ENCODE measurements at places on chromosomes 11 and 22. TPM values are rescaled to one million over a fixed set of nuclear protein-coding genes. Genes with fewer than 3 reads are reported as not detected.

Gene CASP1
- 82.2 TPM for total RNA-seq

Gene MAJIN
- not detected for total RNA-seq

Gene KCNJ5
- 0.51 TPM for total RNA-seq

Gene KRTAP5-1
- total RNA-seq = not detected

Gene TMEM86A
- 0.83 TPM for total RNA-seq

Gene OR8D1
- not detected for total RNA-seq

Gene CSRP3
- total RNA-seq = not detected

Gene POLR3H
- 15.4 TPM for total RNA-seq

Gene APOBEC3F
- 6.2 TPM for total RNA-seq

Gene CNGA4
- total RNA-seq = 0.17 TPM

Gene IGF2
- total RNA-seq = 0.17 TPM

Gene CLDN5
- 0.33 TPM for total RNA-seq

Gene PRR5
- 6.7 TPM for total RNA-seq

Gene MMP12
- 0.83 TPM for total RNA-seq

Gene DERL3
- total RNA-seq = 0.50 TPM

Gene CALCA
- not detected for total RNA-seq

Gene MISFA
- total RNA-seq = 0.51 TPM

Gene ARFGAP3
- total RNA-seq = 60.1 TPM

Gene MIAT
- total RNA-seq = 10.2 TPM

Gene TMEM132A
- total RNA-seq = 20.8 TPM

Gene TRIM48
- total RNA-seq = not detected

Gene OR51I1
- 0.26 TPM for total RNA-seq

Gene RAB3IL1
- 13.4 TPM for total RNA-seq

All from fibroblast of lung (primary cell).